NCI-H187 (cell line): ENCODE measurements at places on chromosomes 11 and 22.

DNA sequence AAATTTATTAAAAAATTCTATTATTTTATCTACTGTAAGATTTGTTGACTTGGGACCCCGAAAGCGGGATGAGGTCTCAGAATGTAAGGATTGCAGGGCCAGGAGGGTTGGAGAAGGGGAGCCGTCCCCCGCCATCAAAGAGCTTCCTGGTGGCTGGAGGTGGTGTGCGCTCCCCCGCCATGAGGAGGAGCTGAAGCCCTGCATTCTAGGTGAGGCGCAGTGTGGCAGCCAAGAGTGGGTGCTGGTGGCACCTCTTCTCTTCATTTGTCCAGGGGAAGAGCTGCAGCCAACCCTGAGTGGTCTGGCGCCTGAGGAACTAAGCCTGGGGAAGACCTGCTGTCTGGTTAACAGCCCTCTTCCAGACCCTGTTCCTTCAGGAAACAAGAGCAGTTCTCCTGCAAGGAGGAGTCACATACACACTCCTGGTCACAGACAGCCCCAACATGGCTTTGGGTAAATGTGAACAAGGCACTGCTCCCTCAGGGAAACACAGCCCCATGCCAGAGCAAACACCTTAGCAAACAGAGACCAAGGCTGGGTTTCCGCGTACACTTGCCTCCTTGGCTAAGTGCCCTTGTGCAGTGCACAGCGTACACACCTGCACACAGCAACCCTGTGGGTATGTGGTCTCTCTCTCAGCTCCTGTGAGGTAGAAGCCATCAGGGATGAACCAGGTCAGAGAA is 17.3 kb downstream of the RTN4RL2 start:
- no peak for DNase-seq

GRCh38 chr11:118735203-118735602 is 55.8 kb upstream of the TREH start:
- no peak for DNase-seq

- no peak for DNase-seq
Observed at GRCh38 chr22:46672731-46673130, 52.5 kb downstream of the GRAMD4 start.

DNA sequence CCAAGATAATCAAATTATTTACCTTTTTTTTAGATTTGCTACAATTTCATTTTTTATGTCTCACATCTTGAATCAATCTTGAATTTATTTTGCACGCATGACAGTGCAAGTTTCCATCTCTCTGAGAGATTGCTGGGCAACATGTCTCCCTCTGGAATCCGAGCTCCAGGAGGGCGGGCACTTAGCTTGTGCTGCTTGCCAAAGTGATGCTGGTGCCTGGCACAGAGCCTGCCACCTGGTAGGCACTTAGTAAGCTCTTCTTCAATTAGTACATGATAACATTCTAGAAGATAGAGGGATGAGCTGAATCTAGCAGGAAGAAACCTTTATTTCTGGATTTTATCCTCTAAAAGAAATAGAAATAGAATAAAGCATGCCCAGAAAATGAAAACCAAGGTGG is 27.5 kb upstream of the OR9I1 start:
- DNase-seq, result no peak

- no peak for DNase-seq
Observed at GRCh38 chr11:95996621-95997235, 72.8 kb upstream of the MTMR2 start.

- no peak for DNase-seq
Observed at GRCh38 chr11:87224486-87224885, 186.8 kb downstream of the TMEM135 start.

DNA sequence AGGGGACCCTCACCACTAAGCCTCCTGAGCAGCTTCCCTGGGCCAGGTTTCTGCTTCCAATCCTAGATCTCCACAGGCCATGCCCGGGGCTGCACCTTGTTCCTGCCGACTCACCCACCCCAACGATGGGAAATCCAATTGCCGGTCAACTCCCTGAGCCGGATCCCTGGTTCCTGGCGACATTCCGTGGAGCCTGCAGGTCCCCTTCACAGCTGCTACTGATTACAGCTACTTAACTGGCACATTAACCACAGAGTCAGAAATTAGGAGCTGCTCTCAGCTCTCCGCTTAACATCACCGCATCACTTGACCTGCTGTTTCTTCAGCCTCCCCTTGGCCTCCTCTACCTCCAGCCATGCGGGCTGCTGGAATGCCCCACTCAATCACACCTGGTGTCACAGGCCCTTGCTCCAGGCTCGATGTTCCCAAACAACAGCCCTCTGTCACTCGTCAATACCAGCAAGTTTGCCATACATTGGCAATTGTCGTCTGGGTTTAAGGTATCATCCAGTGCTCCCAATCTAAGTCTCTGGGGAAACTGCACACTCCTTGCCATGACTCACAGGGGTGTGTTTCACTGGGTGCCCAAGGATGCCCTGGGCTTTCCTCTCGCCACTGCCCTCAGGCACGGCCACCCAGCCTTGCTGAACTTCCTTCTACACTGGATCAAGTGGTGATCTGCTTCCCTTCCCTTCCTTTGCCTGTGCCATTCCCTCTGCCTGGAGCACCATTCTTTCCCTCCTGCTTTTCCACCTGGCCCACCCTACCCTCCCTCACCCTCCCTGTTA is 181.0 kb downstream of the MN1 start:
- no peak for DNase-seq

- no peak for DNase-seq
Observed at GRCh38 chr11:804599-804964, 449 bp downstream of the PIDD1 start.

DNA sequence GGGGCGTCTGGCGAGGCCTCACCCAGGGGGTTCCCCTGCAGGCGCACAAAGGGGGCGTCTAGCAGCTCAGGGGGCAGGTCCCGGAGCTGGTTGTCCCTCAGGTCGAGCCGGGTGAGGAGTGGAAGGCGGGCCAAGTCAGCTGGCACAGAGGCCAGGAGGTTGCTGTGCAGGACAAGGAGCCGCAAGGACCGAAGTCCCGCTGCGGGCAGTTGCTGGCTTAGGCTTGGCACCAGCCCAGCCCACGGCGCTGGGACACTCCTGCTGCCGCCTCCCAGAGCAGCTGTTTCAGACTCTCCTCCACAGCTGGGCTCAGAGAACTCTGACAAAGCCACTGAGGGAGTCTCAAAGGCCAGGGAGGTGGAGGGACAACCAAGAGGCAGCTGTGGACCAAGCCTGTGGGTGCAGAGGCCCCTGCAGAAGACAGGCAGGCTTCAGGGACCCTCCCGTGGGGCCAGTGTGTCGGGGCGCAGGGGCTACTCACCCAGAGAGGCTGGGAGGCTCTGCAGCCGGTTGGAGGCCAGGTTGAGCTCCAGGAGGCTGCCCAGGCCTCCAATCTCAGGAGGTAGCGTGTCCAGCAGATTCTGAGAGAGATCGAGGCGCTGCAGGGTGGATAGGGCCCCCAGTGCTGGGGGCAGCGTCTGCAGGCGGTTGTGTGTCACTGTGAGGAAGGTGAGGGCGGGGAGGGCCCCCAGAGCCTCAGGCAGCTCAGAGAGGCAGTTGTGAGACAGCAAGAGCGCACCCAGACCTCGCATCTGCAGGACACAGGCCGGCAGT is 2.2 kb downstream of the PIDD1 start:
- no peak for DNase-seq

DNA sequence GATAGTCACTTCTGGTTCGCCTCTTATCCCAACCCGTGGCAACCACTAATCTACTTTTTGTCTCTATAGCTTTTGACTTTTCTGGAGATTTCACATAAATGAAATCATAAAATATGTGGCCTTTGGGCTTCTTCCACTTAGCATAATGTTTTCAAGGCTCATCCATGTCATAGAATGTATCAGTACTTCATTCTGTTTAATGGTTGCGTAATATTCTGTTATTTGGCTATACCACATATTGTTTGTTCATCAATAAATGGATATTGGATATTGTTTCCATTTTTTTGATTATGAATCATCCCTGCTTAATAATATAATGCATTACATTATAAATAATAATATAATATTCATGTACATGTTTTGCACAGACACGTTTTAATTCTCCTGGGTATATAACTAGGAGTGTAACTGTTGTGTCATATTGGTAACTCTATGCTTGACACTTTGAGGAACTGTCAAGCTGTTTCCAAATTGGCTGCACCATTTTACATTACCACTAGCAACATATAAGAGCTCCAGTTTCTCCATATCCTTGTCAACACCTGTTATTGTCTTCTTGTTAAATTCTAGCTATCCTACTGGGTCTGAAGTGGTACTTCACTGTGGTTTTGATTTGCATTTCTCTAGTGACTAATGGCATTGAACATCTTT is 181.5 kb downstream of the CADM1 start:
- DNase-seq, result no peak

DNA sequence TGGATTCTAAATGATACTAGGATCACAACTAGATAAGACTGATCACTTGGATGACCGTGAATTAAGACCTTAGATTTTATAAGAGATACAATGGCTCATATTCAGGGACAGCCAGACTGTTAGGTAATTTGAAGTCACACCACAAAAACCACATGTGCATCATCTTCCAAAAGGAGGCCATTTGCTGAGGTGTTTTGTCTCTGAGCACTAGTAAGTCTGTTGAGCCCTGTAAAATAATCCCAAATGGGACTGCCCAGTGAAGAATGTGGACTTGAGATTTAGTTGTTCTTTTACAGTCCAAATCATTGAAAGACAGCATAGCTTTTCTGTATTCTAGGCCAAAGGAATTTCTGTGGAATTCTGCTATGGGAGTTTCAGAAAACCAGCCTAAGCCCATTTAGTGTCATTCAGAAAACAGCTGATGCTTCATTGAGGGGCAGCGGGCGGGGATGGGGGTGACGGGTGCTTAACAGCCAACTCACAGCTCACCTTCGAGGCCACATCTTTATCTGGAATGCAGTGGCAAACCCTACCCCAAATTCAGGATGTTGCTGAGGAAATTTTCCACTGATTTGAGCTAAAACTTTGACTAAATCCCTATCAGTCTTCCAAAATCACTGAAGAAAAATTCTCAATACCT is 80.1 kb upstream of the BIRC3 start:
- no peak for DNase-seq

GRCh38 chr22:17816649-17817048 is 42.4 kb upstream of the BID start:
- no peak for DNase-seq

- DNase-seq, result no peak
Observed at GRCh38 chr22:19455033-19455432, 7.5 kb upstream of the C22orf39 start.

DNA sequence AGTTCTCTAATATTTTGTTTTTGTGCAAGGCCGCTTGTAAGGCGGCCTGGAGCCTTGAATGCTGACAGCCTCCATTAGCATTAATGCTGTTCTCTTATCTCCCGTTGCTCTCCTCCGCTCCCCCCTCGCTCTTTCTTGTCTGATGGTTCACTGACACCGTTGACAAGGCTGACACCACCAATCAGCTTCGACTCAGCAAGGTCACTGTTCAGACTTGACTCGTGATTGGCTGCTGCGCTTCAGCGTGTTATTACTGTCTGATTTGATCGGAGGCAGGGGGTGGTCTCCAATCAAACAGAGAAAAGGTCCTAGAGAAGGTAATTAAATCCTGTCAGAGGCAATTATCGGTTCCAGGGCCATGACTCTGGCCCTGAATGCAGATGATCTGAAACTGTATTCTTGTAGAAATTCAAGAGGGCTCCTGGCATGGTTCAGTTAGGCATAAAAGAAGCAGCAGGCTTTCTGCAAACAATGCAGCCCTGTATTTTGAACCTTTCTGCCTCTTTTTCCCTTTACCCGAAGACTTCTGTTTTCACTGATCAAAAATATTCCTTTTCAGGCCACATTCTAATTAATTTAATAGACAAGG is 49.3 kb upstream of the MPPED2 start:
- peak; percentile 72 for DNase-seq

DNA sequence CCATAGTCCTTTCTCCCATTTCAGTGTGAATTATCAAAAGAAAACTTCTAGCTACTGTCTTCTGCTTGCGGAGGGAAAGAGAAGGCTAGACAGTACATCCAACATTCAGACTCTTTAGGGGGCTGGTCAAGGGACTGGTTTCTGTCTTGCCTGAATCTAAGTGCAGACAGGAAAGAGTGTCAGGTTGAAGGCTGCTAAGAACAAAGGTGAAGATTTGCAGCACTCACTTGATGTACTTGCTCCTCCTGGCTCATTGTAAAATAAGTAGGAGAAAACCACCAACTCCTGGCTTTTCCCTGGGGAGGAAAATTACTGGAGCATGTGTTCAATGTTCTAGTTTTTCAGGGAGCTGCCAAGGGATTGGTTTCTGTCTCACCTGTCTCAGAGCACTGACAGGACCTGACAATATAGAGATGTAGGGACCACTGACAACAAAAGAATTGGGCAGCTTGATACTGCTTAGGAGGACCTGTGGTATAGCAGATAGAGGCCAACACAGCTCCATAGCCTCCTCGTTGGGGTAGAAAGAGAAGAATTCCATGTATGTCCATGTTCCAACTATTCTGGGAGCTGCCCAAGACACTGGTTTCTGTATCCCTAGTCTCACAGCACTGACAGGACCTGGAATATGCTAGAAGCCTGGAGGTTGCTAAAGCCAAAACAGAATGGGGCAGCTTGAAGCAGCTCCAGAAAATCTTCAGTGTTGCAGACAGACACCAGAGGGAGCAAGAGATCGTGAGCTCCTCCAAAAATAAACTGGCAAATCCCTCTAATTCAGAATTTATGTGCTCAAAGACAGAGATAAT is 39.7 kb upstream of the MMP12 start:
- no peak for DNase-seq

- DNase-seq, result no peak
Observed at GRCh38 chr22:48337957-48338792, 1489.5 kb downstream of the BRD1 start.

DNA sequence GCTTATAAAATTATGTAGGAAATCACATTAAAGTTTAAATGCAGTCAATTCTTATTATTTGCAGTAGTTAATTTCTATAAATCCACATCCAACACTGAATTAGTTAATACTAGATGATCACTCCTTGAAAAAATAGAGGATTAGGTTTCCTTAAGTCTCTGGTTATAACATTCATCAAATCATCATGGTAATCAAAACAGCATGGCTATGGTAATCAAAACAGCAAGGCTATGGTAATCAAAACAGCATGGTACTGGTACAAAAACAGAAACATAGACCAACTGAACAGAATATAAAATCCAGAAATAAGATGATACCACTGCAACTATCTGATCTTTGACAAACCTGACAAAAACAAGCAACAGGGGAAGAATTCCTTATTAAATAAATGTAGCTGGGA is 814.6 kb upstream of the CCDC179 start:
- no peak for DNase-seq

GRCh38 chr22:39917197-39917643 is 16.3 kb downstream of the GRAP2 start:
- no peak for DNase-seq

GRCh38 chr22:17064498-17065100 is 20.2 kb upstream of the IL17RA start:
- no peak for DNase-seq

- no peak for DNase-seq
Observed at GRCh38 chr11:1735271-1735670, 15.1 kb downstream of the IFITM10 start.

- no peak for DNase-seq
Observed at GRCh38 chr22:30212363-30212995, 34.1 kb downstream of the LIF start.

- DNase-seq, result no peak
Observed at GRCh38 chr11:79668575-79668974, 227.7 kb upstream of the TENM4 start.

- no peak for DNase-seq
Observed at GRCh38 chr22:25902402-25902801, 160.4 kb downstream of the MYO18B start.

GRCh38 chr11:69382131-69383128 is 88.5 kb downstream of the MYEOV start:
- DNase-seq, result peak; percentile 19
